IPS DF 6.9 (cell line): ENCODE measurements at places on chromosomes 2 and 18.

GRCh38 chr18:45165871-45166270 lies 449.4 kb upstream of the SLC14A2 start:
- no peaks in the 10 kb centered on the region for H3K27me3 ChIP-seq
- H3K4me3 ChIP-seq = no peak overlapping the region
- DNase-seq = no peak
- no peak overlapping the region for H3K27ac ChIP-seq
- H3K36me3 ChIP-seq = no peaks in the 10 kb centered on the region

- H3K27ac ChIP-seq = no peak overlapping the region
- DNase-seq = no peak
- no peaks in the 10 kb centered on the region for H3K27me3 ChIP-seq
- H3K4me3 ChIP-seq = no peak overlapping the region
- H3K4me1 ChIP-seq = no peaks in the 10 kb centered on the region
Measured at GRCh38 chr2:67463810-67464209, 66.7 kb downstream of the ETAA1 start.

DNA sequence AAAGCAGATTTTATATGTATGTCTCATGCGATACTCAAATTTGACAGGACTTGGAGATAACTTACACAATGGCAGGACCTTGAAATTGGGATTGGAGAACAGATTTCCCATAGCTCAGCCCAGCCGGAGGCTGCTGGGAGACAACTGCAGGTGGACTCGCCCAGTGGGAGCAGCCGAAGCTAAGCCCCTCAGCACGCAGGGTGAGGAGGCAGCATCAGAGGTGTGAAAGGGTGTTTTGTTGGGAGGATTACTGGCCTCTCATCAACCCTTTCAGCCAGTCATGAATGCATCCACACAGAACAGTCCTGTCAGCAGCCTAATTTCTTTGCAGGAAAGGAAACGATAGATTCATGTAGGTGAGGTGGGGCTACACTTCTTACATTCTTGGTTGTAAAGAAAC lies 110.4 kb upstream of the DYNAP start:
- no peak for DNase-seq
- 0 out of 2 replicates have a peak, but pooled peaks cover 2% of the 10 kb centered on the region for H3K4me1 ChIP-seq
- H3K27me3 ChIP-seq = no peaks in the 10 kb centered on the region
- no peaks in the 10 kb centered on the region for H3K36me3 ChIP-seq
- no peak overlapping the region for H3K4me3 ChIP-seq

- no peak for DNase-seq
- no peaks in the 10 kb centered on the region for H3K4me1 ChIP-seq
- no peak overlapping the region for H3K4me3 ChIP-seq
- H3K27ac ChIP-seq = no peak overlapping the region
- H3K27me3 ChIP-seq = no peaks in the 10 kb centered on the region
- H3K36me3 ChIP-seq = no peaks in the 10 kb centered on the region
Measured at GRCh38 chr2:236728916-236729670, 159.5 kb downstream of the ACKR3 start.

GRCh38 chr18:49362431-49362830 lies 98.0 kb downstream of the DYM start:
- H3K36me3 ChIP-seq = no peaks in the 10 kb centered on the region
- no peak for DNase-seq
- no peaks in the 10 kb centered on the region; the same call in 1 of the 2 replicates for H3K4me1 ChIP-seq
- H3K27ac ChIP-seq = no peak overlapping the region
- H3K27me3 ChIP-seq = no peaks in the 10 kb centered on the region

- no peak overlapping the region for H3K4me3 ChIP-seq
- no peaks in the 10 kb centered on the region for H3K4me1 ChIP-seq
- DNase-seq = no peak
- no peaks in the 10 kb centered on the region for H3K36me3 ChIP-seq
- no peaks in the 10 kb centered on the region for H3K27me3 ChIP-seq
Measured at GRCh38 chr2:188976545-188977268, 2.5 kb downstream of the COL3A1 start.

DNA sequence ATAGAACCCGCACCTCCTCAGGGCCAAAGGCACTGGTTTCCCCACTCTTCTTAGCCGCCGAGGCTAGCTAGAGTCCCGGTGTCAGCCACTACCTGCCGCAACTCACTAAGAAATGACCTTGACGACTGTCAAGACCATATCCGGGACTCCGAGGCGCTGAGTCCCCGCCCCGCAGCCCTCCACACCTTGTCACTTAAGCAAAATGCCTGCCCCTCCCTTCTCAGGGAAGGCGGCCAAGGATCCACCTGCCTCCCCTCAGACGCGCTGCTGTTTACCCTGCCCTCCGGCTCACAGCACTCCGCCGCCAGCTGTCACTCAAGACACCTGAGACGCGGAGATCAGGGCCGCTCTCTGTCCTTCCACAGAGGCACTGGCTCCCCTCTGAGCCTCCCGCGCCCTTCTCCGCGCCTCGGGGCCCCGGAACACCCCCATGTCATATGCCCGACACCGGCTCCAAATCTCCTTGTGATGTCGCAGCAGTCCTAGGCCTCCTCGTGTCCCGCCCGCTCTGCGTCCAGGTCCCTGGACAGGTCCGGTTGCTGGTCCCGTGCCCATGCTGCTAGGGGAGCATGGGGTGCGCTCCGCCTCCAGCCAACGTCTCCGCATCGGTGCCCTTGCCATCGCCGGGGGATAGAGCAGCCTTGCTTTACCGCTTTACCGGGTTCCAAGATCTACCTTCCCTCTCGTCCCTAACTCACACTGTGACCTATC lies 32.5 kb upstream of the REG3G start:
- H3K27me3 ChIP-seq = peaks cover 16% of the 10 kb centered on the region; the same call in 1 of the 2 replicates
- H3K36me3 ChIP-seq = no peaks in the 10 kb centered on the region
- no peaks in the 10 kb centered on the region for H3K4me1 ChIP-seq
- peak overlapping the region; percentile 34; the same call in 1 of the 2 replicates for H3K4me3 ChIP-seq
- H3K27ac ChIP-seq = no peak overlapping the region

- H3K36me3 ChIP-seq = peaks cover 2% of the 10 kb centered on the region; the same call in 1 of the 2 replicates
- no peak overlapping the region for H3K27ac ChIP-seq
- H3K27me3 ChIP-seq = no peaks in the 10 kb centered on the region
- peaks cover 2% of the 10 kb centered on the region; the same call in 1 of the 2 replicates for H3K4me1 ChIP-seq
- no peak overlapping the region for H3K4me3 ChIP-seq
Measured at GRCh38 chr18:36132756-36133155, 3.1 kb downstream of the ELP2 start.

GRCh38 chr2:147099845-147100244 lies 745.0 kb upstream of the ACVR2A start:
- DNase-seq = no peak
- no peak overlapping the region for H3K27ac ChIP-seq
- no peak overlapping the region for H3K4me3 ChIP-seq
- no peaks in the 10 kb centered on the region; the same call in 1 of the 2 replicates for H3K4me1 ChIP-seq
- H3K36me3 ChIP-seq = no peaks in the 10 kb centered on the region

- no peak overlapping the region for H3K4me3 ChIP-seq
- H3K4me1 ChIP-seq = no peaks in the 10 kb centered on the region
- no peaks in the 10 kb centered on the region for H3K36me3 ChIP-seq
- no peak overlapping the region for H3K27ac ChIP-seq
- no peaks in the 10 kb centered on the region for H3K27me3 ChIP-seq
Measured at GRCh38 chr2:102082571-102083392, 59.8 kb upstream of the IL1R1 start.
